ENCODE measurements at places on chromosomes 5 and 9.

DNA sequence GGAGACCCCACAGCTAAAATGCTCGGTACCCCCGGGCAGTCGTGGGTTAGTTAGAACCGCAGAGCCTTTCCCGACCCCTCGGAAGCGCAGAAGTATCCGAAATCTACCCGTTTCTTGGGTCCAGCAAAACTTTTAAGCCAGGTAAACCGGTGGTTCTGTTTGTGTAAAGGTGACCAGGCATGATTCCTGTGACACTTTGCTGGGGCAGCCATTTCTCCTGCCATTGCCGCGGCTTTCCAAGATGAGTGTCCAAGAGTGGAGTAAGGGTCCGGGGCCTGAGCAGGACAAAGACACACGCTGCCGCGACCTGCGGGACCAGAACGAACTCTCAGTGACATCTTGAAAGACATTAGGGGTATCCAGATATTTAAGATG lies 655 bp downstream of the MARVELD2 start:
- no peak for DNase-seq

DNA sequence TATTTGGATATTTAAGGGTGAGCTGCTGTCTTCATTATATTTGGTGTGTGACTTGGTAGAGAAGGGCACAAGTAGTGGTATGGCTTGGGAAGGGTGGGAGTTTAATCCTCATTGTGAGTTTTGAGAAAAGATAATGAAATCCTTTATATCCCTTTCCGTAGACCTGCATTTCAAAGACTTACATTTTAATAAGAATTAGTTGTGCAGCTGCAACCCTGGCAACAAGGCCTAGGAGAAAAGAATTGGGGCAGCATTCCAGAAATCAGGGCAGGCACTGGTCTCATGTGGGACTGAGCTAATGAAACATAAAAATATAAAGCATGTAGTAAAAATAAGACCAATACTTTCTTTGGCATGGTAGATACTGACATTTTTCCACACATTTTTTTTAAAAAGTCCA lies 60.5 kb downstream of the CDC42SE2 start:
- no peak for DNase-seq

DNA sequence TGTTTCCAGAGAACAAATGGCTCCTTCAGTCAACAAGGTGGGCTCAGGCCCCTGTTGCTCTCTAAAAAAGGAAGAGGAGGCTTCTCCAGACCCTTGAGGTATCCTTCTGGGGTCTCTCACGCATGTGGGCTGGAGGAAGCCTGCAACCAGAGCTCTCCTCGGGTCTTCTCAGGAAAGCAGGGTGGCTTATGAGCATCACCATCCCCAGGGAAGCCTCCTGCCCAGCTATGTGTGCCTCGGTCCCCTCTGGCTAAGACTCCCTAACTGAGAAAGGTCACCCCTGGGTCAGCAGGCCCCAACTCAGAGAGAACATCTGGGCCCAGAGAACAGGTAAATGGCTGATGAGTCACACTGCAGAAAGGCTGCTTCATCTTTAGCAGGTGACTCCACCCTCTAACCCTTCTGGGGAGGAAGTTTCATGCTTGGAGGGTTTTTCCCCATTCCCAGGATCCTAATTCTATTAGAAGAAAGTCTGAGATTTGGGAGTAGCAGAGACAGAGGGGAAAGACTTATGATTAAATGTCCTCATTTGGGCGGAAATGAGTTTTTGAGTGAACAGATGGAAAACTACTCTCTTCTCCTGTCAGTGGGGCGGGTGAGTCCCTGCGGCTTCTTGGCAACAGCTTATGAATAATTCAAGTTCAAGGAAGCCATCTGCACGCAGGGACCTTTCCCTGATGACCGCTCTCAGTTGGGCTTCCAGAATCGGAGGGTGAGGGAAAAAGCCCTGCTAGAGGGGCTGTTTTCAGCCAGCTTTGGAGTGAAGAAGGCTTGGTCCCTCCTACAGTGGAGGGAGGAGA lies 41.9 kb downstream of the TGFBI start:
- no peak for DNase-seq

GRCh38 chr9:127698985-127699670 lies 7.7 kb upstream of the CFAP157 start:
- peak; percentile 87 for DNase-seq

- DNase-seq: no peak
These were observed 23.9 kb downstream of the DAB2IP start for GRCh38 chr9:121675381-121675780.

DNA sequence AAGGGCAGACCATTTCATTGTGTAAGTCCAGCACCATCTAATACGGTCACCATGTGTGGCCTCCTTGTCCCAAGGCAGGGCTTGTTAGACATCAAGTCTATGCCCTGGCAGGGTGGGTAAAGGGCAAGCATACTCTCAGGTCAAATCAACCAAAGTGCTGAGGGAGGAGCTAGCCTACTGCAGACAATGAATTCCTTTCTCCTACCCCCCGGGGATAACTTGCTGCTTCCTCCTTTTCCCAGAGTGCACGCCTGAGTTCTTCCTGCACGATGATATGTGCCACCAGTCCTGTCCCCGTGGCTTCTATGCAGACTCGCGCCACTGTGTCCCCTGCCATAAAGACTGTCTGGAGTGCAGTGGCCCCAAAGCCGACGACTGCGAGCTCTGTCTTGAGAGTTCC lies 71.4 kb downstream of the RFK start:
- DNase-seq: no peak

DNA sequence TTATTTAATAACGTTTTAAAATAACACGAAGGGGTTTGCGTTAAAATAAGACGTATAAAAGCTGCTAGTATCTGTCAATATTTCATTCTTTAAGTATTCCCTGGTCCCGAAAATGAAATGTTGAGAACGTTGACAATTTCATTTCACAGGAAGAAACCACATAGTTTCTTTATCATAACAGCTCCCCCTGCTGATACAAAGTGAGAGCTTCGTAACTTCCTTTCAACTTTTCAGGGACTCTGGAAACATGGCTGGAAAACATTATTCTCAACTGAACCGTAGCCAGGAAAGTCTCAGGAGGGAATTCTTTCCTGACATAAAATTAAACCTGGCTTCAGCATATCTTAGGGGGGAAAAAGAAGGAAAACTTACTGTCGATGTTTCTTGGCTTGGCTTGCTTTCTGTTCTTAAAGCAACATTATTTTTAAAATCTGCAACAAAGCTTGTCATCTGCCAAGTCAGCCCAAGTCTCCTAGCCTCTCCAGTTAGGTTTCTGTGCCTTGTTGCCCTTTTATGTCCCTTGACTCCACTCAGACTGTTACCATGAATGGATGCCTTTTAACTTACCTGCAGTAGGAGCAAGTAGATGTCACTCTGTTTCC lies 122.9 kb upstream of the DAB2 start:
- peak; percentile 35 for DNase-seq

DNA sequence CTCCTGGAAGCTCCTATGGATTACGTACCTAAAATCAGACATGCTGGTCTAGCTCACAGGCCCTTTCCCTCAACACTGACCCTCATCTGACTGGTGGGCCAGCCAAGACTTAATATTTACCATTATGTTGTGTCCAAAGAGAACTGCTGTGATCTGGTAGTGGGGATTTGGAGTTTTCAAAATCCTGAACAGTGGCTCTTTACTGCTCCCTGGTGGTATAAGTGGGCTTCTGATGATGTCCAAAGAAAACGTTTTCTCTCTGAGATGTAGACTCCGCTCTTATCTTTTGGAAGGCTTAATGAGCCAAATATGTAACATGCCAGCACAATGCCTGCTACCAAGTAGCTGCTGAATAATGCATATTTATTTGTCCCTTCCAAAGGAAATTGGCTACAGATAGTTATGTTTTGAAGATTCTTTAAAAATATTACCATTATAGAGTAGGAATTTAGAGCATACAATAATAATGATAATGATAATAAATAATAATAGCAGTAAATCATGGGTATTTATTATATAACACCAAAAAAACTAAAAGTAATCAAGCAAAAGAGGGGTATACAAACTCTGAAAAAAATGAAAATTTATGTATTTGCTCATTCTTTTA lies 406.6 kb upstream of the TNC start:
- peak; percentile 76 for DNase-seq

- peak; percentile 78 for DNase-seq
These were observed 123.7 kb downstream of the INSYN2B start for GRCh38 chr5:169856571-169856970.

- no peak for DNase-seq
These were observed 47.4 kb upstream of the SLC2A8 start for GRCh38 chr9:127349483-127350113.

DNA sequence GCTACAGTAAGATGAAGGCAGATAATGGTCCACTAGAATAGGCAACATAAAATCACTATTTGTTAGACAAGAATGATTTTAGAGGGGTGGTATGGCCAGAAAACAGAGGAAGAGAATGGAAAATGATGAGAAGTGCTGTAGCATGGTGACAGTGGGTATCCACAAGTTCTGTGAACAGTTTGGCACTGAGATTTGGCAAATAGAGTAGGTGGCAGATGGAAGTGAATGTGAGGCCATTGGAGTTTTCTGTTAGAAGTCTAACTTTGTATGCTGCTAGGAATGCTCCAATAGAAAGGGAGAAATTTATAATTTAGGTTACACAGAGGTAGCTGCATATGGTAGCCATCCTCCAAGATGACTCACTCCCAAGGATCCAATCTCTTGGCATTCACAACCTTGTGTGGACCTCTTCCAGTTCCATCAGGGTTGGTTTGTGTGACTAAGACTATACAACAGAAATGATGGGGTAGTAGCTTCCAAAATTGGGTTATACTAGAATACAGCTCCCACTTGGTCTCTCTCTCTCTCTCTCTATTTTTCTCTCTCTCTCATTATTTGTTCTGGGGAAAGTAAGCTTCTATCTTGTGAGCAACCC lies 646.9 kb upstream of the ZNF608 start:
- DNase-seq: no peak

Measured in Daoy (cell line).